Fibroblast of skin of scalp (primary cell): ENCODE measurements at places on chromosomes 12 and 14.

DNA sequence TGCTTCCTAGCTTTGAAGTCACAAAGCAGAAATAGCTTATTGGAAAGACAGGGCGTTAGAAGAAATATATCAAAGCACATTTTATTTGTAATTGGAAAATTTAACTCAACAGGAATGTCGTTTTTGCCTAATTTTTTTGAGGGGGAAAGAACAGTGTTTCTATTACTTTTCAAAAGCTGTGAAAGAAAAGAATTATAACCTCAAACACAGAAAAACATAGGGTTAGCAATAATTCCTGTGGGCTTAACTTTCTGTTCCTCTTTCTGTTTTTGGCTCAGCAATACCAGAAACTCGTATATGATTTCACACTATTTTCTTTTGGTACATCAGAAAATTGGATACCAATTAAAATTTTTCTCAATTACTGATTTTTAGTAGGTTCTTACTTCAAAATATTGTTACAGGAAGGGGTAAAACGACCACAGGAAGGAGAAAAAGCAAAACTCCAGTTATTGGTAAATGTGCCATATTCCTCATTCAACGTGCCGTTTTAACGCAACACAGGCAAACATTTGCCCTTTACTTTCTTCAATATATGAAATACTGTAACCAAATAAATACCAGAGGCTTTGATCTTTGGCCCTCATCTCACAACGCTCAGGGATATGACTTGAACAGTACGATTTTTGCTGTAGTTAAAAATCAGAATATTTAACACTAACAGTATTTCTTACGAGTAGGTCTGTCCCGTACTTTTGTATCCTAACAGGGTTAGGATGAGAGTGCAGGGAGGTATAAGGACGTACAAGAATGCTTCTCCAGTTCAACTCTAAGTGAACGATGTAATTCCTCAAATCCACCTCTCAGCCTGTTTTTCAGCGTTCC, 1.3 kb upstream of the RNU6-7 start:
- no peak for DNase-seq

GRCh38 chr12:57110104-57111030, 795 bp downstream of the STAT6 start:
- DNase-seq, result peak; percentile 55

DNA sequence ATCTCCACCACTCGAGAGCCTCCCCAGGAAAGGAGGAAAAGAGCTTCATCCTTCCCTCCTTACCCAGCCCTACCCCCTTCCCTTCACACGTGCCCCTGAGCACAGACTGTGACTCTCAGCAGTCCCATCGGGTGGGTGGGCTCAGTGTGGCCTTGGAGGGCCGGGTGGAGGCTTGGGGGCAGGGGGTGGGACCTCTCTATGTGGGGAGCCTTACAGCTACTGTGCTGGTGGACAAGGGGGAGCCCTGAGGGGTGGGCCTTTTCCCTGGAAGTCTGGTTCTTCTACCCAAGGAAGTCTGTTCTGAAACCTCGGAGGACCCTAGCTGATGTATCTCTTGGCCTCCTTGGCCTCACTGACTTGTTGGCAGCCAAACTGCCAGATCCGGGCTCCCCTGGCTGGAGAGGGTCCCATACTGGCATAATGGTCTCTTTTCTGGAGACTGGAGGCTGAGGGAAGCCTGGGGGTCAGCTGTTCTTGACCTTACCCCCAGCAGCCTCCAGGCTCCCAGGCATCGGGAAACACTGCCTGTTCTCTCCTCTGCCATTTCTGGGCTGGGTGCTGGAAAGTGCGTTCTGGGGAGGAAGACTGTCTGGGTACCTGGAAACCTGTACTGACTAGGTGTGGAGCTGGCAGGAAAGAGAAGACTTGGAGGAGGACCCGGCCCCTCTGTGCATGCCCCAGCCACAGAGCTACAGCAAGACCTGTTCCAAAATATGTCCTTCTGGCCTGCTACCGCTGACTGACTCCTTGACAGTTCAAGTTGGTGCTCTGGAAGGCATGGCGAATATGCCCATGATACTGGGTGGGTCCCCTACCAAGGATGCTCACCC, 7.6 kb downstream of the VASH1 start:
- DNase-seq, result no peak

GRCh38 chr12:132070298-132070697, 73.8 kb downstream of the DDX51 start:
- DNase-seq, result no peak

DNA sequence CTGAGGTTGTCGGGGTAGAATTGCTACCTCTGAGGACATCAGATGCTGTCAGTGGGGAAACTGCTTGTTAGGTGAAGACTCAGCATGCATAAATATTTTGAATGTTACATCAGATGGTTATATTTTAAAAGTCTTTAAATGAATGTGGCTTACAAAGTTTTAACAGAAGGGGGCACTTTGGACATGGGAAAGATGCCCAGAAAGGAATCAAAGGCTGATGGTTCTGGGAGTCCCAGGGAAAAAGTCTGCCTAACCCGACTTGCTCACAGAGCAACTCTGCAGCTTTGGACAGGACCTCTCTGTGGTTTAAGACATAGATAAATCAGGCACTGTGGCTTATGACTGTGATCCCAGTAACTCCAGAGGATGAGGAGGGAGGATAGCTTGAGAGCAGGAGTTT, 474.9 kb downstream of the ATP23 start:
- peak; percentile 95 for DNase-seq

GRCh38 chr12:114993165-114993564, 309.2 kb upstream of the TBX3 start:
- DNase-seq, result no peak
